ENCODE measurements at places on chromosomes 2 and 18.

- DNase-seq = no peak
Observed at GRCh38 chr18:32440518-32440917, 30.2 kb downstream of the GAREM1 start.

DNA sequence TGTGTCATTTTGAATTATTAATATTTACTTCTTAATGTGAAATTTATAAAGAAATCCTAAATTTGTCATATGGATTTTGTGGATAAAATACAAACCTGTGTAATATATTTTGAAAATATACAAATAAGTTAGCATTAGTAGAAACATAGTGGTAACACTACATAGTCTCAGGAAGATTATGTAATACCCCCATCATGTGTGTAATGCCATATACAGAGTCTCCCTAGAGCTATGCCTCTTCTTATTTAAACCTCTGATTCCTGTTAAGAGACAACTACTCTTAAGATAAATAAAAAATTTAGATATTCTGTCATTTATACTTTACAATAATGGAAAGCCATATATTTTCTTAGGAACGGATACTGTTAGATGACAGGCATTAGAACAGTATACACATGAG lies 2012.0 kb upstream of the LRRTM1 start:
- DNase-seq = no peak

DNA sequence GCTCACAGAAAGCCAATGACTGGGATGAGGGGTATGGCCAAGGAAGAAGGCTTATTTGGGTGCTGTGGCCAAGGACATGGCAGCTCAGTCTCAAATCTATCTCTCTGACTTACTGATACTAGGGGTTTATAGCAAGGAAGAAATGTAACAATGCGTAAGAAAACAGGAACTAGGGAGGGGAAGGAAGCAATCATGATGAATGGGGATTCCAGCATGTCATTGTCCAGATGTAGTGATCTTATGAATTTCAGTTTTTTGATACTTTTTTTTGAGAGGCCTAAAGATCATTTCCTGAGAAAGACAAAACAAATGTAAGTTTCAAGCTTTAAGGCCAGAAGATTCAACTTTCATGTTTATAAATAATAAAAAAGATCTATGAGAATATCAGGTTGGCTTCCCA lies 298.6 kb upstream of the FAM98A start:
- no peak for DNase-seq

DNA sequence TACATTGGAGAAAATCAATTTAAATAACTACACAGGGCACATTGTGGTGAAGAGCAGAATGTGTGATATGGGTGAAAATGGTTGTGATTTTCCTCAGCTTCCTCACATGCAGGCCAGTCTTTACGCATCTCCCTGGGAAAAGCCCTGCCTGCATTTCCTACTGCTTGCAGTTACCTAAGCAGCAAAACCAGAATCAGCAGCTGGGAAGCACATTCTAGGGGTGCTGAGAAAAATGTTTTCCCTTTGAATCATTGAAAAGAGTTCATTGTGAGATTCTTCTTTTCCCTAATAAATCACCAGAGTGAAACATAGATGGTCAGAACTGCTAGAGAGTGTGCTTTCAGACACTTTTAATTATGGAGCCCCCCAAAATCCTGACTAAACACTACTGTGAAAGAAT lies 656.0 kb downstream of the TDRD15 start:
- DNase-seq = no peak

DNA sequence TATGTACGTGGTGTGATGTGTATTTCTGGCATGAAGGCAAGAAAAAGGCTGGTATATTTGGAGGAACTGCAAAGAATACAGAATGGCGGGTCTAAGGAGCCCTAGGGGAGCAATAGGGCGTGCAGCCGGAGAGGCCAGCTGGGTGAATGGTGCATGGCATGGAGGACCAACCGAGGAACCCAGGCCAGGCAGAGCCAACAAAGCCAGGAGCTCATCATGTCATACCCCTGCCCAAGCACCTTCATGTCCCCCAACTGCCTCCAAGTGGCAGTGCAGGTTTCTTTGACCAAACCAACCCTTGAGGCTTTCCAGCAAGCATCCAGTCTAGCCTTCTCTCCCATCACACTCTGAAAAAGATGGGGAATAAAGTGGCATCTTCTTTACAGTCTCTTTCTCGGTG lies 8.9 kb upstream of the KCNK3 start:
- DNase-seq = no peak

DNA sequence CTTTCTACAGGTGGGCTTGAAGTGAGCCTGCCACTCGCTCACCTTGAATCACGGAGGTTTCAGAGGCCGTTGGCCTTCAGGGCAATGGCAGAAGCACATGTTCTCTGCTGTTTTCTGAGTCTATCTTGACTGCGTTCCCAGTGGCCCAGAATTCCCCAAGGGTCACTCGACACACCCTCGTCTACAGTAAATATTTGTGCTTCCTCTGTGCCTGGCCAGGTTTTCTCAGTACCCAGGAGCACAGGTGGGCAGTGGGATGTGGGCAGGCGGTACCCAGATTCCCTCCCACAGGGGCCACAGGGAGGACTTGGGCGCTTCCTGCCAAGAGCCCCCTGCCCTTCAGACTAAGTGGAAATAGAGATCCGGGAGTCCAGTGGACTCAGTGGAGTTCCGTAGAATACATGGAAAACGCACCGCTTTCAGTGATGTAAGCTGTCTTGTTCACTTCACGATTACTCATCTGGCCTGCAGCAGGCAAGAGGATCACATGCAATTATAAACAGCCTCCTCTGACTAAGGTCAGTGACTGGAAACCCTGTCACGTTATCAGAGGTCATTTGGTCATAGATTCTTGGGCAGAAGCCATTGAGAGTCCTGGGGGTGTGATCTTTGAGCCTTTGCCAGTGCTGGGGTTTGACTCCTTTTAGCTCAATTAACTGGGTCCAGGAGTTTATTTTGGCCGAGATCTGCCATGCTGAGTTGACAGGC lies 179.8 kb downstream of the NEDD4L start:
- no peak for DNase-seq

DNA sequence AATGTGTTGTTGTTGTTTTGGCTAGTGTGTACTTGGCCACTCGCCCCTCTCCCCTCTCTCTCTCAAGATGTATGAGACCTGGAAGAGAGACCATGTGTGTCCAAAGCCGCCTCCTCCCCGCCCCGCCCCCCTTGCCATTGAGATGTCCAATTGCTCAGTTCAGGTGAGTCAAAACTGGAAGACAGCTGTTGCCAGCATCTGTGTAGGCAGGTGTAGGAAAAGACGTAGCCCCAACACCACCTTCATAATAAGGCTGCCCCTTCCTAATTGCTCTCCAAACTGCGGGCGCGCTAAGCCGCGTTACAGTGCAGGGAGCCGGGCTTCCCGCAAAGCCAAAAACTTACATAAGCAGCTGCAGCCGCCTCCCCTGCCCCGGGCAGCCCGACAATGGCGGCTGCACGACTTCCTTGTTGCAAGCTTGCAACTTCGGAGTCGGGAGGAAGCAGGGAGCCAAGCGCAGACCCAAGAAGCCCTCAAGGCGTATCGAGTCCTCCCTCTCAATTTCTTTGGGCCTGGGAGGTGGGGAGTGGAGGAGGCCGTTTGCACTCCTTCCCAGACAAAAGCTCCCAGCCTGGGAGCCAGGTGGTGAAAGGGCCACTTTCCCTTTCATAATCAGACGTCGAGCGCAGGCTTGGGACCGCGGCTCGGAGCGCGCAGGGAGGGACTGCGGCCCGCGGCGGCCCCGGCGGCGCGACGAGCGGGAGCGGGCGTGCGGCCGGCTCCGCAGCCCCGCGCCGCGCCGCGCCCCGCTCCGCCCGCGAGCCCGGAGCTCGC lies 882 bp downstream of the ZBTB14 start:
- peak; percentile 89 for DNase-seq

- no peak for DNase-seq
Observed at GRCh38 chr2:127715778-127716449, 14.6 kb downstream of the SFT2D3 start.

- no peak for DNase-seq
Observed at GRCh38 chr2:192029089-192029488, 165.6 kb downstream of the TMEFF2 start.

DNA sequence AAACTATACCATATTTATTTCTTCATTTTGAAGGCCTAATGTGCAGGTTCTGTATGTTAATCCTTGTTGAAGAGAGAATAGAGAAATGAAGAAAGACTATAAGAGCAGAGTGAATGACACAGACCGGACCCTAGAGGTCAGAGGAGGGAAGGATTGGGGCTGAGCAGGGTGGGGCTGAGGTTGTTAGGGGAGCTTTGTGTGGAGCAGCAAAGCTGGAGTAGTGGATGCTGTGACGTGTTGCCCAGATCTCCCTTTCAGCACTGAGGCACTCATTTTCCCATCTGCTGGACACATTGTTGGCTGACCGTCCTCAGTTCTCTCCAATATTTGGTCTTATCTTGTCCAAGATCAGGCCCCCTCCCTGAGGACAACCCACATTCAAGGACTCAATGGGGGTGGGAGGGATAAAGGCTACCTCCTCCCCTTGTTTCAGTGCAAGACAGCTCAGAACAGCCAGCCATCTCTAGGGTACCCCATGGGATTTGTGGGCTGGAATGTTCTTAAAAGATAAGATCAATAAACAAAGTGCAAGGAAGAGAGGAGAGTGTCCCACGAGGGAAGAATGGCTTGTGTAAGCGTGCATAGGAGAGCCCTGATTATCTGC lies 143.6 kb downstream of the TDRD15 start:
- DNase-seq = no peak

DNA sequence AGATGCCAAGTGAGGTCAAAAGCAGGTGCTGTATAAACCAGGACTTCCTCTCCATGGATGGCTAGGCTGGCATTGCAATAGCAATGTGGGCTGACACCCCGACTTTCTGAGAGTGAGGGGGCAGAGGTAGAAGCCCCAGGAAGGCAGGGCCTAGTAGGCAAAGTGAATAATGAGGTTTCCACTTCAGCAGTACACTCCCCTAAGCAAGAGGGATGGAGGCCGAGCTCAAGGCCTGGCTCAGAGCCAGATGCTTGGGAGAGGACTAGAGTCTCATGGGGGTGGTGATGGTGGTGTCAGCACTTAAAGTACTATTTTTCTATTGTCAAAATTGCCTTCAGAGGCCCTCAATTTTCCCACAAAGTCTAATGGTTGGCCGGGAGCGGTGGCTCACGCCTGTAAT lies 41.6 kb upstream of the HK2 start:
- no peak for DNase-seq

DNA sequence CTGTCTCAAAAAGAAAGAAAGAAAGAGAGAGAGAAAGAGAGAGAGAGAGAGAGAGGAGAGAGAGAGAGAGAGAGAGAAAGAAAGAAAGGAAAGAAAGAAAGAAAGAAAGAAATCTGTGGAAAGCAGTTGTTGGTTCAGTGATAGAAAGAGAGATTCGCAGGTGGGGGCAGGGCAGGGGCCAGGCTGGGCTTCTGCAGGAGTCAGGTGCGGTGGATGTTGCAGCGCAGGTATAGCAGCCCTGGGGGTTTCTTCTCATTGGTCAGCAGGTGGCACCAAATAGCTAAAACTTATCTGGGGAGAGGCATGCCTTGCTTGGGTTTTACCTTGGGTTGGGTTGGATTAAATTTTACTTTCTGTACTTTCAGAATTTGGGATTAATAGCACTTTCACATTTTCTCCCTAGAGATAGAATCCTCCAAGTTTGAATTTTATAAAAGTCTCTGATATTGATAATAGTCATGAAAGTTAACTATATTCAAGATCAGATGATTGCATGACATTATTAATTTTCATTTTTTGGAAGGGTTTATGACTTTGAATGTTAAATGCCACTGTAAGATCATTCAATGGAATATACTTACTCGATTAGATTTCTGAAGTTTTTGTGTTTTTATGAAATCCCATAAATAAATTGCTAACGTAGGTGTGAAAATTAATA lies 66.6 kb downstream of the SPTBN1 start:
- peak; percentile 82 for DNase-seq

GRCh38 chr2:62569907-62570841 lies 64.2 kb upstream of the TMEM17 start:
- DNase-seq = no peak

DNA sequence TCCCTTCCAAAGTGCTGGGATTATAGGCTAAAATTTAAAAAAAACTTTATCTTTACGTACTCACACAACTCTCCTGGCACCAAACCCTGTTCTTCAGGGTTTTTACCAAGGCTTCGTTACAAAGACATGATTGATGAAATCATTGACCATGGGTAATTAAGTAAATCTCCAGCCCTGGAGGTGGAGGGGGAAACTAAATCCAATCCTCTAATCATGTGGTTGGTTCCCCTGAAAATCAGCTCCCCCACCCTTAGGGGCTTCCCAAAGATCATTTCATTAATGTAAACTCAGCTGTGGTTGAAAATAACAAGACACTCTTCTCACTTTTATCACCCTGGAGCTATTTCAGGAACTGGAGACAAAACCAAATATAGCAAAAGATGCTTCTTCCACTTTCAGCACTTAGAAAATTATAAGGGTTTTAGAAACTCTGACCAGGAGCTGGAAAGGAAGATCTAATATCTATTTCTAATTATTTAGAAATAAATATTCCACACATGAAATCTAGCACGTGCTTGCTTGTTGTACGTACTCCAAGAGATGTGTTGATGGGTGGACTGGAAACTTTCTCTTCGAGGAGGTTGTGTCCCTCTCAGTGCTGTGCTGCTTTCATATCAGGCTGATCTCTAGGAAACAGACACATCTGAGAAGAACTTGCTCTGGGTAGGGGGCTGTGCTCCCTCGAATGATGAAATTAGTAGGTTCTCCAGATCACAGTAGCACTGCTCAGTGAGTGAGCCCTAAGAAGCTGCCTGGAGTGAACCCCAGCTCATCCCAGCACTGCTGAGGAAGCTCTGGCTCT lies 67.2 kb downstream of the SMAD4 start:
- no peak for DNase-seq

DNA sequence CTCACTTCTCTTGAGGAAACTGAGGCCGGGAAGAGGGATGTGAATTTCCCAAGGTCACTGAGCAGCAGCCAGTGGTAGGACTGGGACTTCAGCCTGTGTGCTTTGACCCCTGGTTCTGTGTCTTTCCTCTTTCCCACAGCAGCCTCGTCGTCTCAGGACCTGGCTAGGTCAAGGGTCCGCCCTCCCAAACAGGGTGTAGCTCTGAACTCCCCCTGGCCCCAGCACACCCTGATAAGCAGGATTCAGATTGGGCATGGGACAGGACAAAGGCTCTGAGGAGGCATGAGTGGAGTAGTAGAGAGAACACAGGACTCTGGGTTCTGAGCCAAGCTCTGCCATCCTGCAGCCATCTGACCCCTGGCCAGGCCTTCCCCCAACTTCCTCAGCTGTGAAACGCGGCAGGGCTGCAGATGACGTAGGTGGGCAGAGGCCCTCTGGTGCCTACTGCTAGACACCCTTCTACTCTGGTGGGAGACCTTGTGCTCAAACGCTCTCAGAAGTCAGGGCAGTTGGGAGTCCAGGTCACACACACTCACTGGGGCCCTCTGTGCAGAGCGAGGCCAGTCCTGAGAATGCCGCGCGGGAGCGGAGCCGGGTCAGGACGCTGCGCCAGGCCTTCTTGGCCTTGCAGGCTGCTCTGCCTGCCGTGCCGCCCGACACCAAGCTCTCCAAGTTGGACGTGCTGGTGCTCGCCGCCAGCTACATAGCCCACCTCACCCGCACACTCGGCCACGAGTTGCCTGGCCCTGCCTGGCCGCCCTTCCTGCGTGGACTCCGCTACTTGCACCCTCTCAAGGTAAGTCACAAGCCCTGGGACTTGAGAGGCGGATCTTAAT lies 984 bp downstream of the TCF23 start:
- DNase-seq = no peak

- no peak for DNase-seq
Observed at GRCh38 chr2:72630767-72631166, 195.1 kb downstream of the EXOC6B start.
